ENCODE measurements at places on chromosomes 1 and 21.

GRCh38 chr21:44907966-44908895 is 12.5 kb downstream of the ITGB2 start:
- peaks cover 15% of the 10 kb centered on the region for H3K4me1 ChIP-seq
- no peaks in the 10 kb centered on the region for H3K36me3 ChIP-seq
- H3K4me3 ChIP-seq = no peak overlapping the region
- peaks cover 33% of the 10 kb centered on the region for H3K27me3 ChIP-seq
- no peak for DNase-seq
- H3K27ac ChIP-seq = no peak overlapping the region

GRCh38 chr1:23799570-23800399 is 769 bp downstream of the GALE start:
- DNase-seq = peak; percentile 62
- H3K27ac ChIP-seq = peak overlapping the region; percentile 83
- peak overlapping the region; percentile 82 for H3K4me3 ChIP-seq
- no peaks in the 10 kb centered on the region for H3K27me3 ChIP-seq
- H3K36me3 ChIP-seq = peaks cover 27% of the 10 kb centered on the region

- H3K4me3 ChIP-seq = no peak overlapping the region
- peaks cover 16% of the 10 kb centered on the region for H3K4me1 ChIP-seq
- no peaks in the 10 kb centered on the region for H3K36me3 ChIP-seq
- DNase-seq = peak; percentile 98
- no peaks in the 10 kb centered on the region for H3K27me3 ChIP-seq
Measured at GRCh38 chr1:4702932-4703331, 48.5 kb downstream of the AJAP1 start.

DNA sequence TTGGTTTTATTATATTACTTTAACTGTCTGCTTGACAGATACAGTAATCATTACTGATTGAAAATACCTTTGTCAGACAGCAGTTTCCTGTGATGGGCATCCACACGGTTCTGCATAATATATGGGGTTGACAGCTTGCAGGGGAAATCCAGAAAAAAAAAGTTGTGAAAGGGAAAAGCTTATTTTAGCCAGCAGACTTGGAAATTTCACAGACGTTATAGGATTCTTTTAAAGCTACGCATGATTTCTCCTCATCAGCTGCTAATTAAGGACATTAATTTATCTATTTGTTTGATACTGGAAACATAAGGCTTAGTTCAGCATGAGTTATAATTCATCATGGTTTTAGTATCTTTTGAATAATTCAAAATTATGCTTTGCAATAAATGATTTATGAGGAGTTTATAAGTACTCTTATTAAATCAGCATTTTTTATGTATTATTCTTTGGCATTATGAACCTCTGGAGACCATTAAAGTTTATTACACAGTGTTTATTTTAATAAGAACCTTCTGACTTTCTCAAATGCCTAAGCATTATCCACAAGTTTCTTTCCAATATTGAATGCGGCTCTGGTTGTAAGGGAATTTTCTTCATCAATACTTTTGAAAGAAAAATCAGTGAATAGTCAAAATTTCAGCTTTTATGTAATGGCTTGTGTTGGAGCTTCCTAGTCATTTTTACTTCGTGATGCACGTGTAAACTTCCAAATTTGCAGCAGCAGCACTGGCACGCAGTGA is 235.3 kb upstream of the KCNK2 start:
- H3K27ac ChIP-seq = no peak overlapping the region
- no peak for DNase-seq
- no peaks in the 10 kb centered on the region for H3K36me3 ChIP-seq
- no peaks in the 10 kb centered on the region for H3K27me3 ChIP-seq
- no peaks in the 10 kb centered on the region for H3K4me1 ChIP-seq
- H3K4me3 ChIP-seq = no peak overlapping the region

GRCh38 chr1:115665319-115666096 is 23.7 kb downstream of the VANGL1 start:
- H3K27me3 ChIP-seq = no peaks in the 10 kb centered on the region
- H3K36me3 ChIP-seq = peaks cover 49% of the 10 kb centered on the region
- H3K4me1 ChIP-seq = peaks cover 30% of the 10 kb centered on the region
- H3K4me3 ChIP-seq = no peak overlapping the region
- DNase-seq = no peak
- no peak overlapping the region for H3K27ac ChIP-seq
